ENCODE measurements at places on chromosomes 5 and 9.

DNA sequence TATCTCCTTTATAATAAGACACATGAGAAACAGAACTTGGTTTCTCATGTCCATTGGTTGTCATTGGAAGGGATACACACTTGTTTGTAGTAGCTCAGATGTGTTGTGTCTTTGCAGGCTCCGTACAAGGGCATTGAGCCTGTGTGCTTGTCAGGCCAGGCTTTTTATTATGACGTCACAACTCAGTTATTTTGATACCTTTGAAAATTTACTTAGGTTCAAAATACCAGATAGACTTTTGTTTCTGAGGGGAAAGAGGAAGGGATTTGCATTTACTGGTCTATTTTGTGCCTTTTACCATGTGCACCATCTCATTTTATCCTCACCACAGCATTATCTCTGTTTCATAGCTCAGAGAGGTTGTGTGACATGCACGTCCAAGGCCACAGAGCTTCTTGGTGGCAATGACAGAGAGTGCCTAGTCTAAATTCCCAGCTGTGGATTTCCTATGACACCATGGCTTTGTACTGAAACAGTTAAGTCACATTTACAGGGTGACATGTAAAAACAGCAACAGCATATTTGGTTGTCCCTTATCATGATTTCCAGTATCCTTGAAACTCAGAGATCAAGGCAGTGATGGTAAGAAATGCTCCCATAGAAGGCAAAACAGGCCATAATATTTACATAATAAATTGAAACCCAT is 268.7 kb downstream of the AOPEP start:
- no peak for DNase-seq

DNA sequence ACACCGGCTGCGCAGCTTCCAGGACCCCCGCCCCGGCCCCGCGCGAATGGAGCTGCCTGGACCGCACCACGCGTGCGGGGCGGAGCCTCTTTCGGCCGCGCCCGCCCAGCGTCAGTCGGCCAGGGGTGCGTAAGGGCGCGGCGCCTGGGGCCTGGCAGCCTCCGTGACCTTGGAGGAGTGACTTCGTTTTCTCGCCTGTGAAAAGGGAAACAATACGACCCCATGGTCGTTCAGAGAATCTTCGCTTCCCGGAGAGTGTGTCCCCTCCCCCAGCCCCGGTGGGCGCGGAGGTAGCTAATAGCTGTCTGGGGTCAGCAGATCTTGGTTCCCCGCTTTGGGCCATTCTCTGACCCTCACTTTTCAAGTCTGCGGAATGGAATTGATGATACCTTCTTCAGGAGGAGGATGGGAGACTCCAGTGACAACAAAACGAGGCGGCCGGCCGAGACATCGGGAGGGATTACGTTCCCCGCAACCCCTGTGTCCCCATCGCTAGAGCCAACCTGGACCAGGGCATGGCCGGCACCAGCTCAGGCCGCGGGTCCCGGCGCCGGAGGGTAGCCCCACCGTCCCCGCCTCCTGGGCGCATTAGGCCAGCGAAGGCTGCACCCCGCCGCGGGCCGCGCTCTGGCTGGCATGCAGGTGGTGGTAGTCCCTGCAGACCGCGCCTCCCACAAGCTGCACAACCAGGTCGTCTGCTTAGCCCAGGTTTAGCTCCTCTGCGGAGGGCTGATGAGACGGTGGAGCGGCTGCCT is 5.5 kb upstream of the CDHR2 start:
- DNase-seq: peak; percentile 89

GRCh38 chr5:143205386-143205785 is 198.1 kb downstream of the NR3C1 start:
- DNase-seq: no peak

DNA sequence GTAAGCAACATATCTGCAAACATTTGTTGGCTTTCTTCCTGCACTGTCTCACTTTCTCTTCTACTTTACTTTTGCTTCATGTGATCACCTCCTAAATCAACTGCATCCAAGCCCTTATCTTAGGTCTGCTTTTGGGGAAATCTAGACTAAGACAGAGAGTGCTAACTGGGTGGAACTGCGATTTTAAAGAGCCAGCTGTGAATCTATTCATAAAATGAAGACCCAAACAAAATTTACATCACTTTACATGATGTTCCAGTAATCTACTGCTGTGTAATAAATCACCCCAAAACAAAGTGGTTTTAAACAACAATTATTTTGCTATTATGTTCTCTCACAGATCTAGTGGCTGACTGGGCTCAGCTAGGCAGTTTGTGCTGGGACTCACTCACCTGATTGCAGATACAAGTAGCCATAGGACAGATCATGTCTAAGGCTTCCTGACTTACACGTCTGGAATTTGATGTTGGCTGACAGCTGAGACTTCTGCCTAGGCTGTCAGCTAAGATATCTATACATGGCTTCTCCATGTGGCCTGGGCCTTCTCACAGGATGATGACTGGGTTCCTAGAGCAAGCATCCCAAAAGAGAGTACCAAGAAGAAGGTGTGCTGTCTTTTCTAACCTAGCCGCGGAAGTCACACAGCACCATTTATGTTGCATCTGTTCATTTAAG is 145.1 kb upstream of the TBCA start:
- DNase-seq: no peak

GRCh38 chr5:40078898-40079575 is 600.7 kb upstream of the PTGER4 start:
- no peak for DNase-seq

GRCh38 chr5:161007879-161008278 is 155.9 kb upstream of the ATP10B start:
- no peak for DNase-seq

- DNase-seq: no peak
These were observed 310.9 kb downstream of the PSAT1 start for GRCh38 chr9:78607853-78608252.

GRCh38 chr9:107240260-107240659 is 42.8 kb upstream of the RAD23B start:
- no peak for DNase-seq

GRCh38 chr5:88666761-88667495 is 216.1 kb downstream of the MEF2C start:
- DNase-seq: no peak

GRCh38 chr9:4146293-4146692 is 153.6 kb downstream of the GLIS3 start:
- DNase-seq: no peak

DNA sequence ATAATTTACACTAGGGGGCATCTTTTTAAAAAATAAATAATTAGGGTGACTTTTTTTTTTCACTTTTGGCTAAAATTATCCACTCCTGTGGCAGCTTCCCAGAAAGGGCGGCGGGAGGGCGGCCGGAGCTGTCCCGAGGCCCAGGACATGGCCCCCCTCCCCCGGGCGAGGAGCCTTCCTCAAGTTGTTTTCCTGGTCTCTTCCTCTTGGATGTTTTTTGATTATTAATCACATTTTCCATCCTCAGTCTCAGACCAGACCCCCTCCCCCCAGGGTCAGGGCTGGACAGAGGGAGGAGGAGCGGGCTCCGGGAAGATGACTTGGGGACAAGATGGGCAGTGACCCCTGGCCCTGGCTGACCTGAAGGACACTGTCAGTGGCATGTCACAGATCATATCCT is 4.7 kb upstream of the CNTFR start:
- no peak for DNase-seq

DNA sequence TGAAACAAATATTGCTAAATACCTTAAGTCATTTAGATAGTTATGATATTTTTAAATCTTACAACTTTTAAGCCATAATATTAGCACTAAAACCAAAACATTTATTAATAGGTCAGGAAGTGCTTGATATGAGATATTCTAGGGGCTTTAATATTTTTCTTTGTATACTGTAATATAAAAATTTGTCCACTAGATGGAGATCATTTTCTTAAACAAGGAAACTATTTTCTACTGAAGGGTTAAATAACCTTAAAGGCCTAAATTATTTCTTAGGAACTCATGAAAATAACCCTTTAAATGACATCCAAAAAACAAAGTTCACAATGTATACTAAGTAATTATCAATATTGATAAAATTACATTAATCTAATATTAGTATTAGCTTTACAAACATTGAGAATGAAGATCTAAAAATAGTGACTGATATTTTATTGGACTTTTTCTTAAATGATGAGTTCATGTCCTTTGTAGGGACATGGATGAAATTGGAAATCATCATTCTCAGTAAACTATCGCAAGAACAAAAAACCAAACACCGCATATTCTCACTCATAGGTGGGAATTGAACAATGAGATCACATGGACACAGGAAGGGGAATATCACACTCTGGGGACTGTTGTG is 635.7 kb downstream of the RAB3C start:
- DNase-seq: no peak

- no peak for DNase-seq
These were observed 52.4 kb downstream of the NIPBL start for GRCh38 chr5:36928947-36929346.

All from activated CD8-positive, alpha-beta memory T cell treated with anti-CD3 and anti-CD28 coated beads for 24 hours (primary cell).